Natural killer cell (primary cell): ENCODE measurements at places on chromosomes 7 and 10. TPM values are rescaled to one million over a fixed set of nuclear protein-coding genes. Genes with fewer than 3 reads are reported as not detected.

SNCG gene
- total RNA-seq, result not detected

AMPH gene
- not detected for total RNA-seq

DNAJC1 gene
- 63.7 TPM for total RNA-seq

GPR15LG gene
- not detected for total RNA-seq

DPYSL4 gene
- total RNA-seq, result 1.3 TPM

TBATA gene
- total RNA-seq, result not detected

LBX1 gene
- total RNA-seq, result not detected

RBM28 gene
- 48.5 TPM for total RNA-seq

GPR158 gene
- total RNA-seq, result not detected

MYL10 gene
- not detected for total RNA-seq

CARD11 gene
- 233 TPM for total RNA-seq

THSD7A gene
- total RNA-seq, result 8.6 TPM

FRG2B gene
- total RNA-seq, result not detected

LRRN3 gene
- 0.90 TPM for total RNA-seq

DIP2C gene
- total RNA-seq, result 3.8 TPM

PON1 gene
- not detected for total RNA-seq

HMX3 gene
- total RNA-seq, result not detected

ARPC1B gene
- total RNA-seq, result 184 TPM

ADAMTS14 gene
- total RNA-seq, result 1.5 TPM

GTF2IRD1 gene
- total RNA-seq, result not detected

DNAJC30 gene
- 9.9 TPM for total RNA-seq

TLX1 gene
- total RNA-seq, result not detected

COL1A2 gene
- total RNA-seq, result not detected

DHX32 gene
- 6.9 TPM for total RNA-seq

NUDT13 gene
- 1.3 TPM for total RNA-seq

DDC gene
- total RNA-seq, result not detected

CALML3 gene
- total RNA-seq, result not detected

CALCR gene
- not detected for total RNA-seq

OGDHL gene
- not detected for total RNA-seq

KEL gene
- not detected for total RNA-seq

BHLHA15 gene
- total RNA-seq, result not detected

ZYX gene
- 219 TPM for total RNA-seq

PDE6C gene
- not detected for total RNA-seq

FEZF1 gene
- total RNA-seq, result not detected

ABCA13 gene
- 0.05 TPM for total RNA-seq

EPHB6 gene
- total RNA-seq, result 2.3 TPM

PLEKHS1 gene
- 0.23 TPM for total RNA-seq
